Lower leg skin (tissue), 4 donors: ENCODE measurements at places on chromosomes 5 and 9.

GRCh38 chr9:76717176-76717575, 47.1 kb upstream of the PCA3 start:
- no peak for DNase-seq

- DNase-seq, result no peak
Measured at GRCh38 chr5:173705512-173706044, 89.1 kb upstream of the BOD1 start.

- DNase-seq, result no peak
Measured at GRCh38 chr9:136951541-136952320, at the start of gene LCN12. TSS of gene LCN12 (plus strand) at chr9:136952273. CDS start at chr9:136952328, 55 bp downstream.

GRCh38 chr5:58913406-58913990, 330.6 kb downstream of the RAB3C start:
- no peak for DNase-seq

DNA sequence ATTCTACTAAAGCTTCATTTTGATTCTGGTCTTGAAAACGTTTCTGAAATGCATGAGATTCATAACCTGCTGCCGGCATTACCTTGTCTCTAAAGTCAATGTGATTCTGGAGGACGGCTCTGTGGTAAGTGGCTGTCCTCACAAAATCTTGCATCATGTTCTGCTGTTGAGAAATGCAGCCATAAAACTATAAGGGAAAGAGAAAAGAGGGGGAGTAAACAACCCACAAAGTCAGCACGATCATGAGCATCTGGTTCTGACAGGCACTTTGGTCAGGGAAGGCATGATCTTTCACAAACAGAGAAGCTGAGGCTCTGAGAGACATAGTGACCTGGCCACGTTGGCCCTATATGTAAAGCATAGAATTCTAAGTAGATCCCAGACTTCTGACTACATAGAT, 168.9 kb upstream of the PUM3 start:
- no peak for DNase-seq

DNA sequence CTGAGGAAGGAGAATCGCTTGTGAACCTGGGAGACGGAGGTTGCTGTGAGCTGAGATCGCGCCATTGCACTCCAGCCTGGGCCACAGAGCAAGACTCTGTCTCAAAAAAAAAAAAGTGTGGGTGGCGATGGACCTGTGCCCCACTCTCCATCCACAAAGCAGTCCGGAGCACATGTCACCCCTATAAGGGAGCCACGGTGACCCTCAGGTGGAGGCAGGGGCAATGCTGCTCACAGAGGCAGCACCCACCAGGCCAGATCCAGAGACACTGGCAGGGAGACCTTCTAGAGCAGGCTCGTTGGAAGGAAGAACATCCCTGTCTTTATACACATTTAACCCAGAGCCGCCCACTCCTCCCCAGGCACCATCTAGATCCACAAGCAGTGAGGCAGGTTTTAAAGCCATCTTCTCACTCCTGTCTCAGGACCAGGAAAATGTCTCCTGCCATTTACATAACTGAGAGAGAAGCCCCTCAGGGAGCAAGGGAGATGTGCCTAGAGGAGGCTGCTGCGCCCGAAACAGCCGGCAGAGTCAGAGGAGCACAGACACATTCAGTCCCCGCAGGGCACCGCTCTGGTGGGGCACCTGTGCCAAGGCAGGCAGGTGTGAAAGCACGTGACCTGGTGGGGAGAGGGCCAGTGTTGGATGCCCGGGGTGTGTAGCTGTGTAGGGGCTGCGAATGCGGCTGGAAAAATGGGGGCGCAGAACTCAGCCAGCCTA, 31.6 kb upstream of the ADAMTS2 start:
- no peak for DNase-seq

GRCh38 chr5:13212886-13213285, 731.6 kb downstream of the DNAH5 start:
- DNase-seq, result no peak

GRCh38 chr5:14956423-14957046, 85.0 kb upstream of the ANKH start:
- no peak for DNase-seq

DNA sequence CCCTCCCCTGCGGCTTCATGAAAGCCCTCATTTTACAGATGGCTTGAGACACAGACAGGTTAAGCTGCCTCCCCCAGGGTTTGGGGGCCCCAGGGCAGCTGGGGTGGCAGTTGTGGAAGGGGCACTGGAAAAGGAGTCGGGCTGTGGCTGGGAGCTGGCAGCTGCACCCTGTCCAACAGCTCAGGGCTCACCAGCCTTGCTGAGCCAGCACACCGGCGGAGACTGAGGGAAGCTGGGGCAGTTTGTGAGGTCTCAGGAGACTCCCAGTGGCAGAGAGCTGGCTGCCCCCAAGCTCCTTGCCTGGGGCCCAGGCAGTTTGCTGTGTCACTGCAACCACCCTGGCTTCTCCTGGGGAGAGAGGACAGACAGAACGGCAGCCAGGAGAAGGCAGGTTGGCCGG, 34.8 kb upstream of the RAPGEF1 start:
- no peak for DNase-seq

- no peak for DNase-seq
Measured at GRCh38 chr5:125467222-125467621, 720.8 kb upstream of the ZNF608 start.

DNA sequence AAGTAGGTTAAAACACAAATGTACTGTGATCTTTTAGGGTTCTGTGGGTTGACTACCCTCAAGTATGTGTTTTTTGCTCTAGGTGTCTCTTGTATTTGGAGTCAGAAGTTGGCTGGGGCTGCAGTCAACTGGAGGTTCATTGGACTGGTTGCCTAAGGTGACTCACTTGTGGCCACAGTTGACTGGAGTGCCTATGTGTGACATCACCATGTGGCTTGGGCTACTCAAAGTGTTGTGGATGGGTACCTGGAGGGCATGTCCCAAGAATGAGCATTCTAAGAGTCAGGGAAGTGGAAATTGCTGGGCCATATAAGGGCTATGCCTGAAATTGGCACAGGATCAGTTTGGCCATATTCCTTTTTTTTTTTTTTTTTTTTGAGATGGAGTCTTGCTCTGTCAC, 27.4 kb downstream of the SNX30 start:
- DNase-seq, result no peak

- DNase-seq, result no peak
Measured at GRCh38 chr9:97660847-97661246, 27.2 kb downstream of the NCBP1 start.

DNA sequence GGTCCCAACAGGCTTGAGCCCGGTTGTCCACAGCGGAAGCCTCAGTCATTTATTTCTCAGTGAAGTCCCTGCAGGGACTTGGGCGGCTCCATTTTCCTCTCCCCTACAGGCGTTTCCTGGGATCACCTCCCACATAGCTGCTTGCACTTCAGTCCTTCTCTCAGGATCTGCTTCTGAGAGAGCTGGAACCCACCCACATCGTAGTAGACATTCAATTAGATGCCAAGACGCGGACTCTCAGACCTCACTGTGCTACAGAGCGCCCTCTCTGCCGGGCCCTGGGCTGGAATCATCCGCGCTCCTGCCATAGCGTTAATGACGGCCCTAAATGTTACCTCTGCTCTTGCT, 54.0 kb upstream of the ROR2 start:
- DNase-seq, result no peak
